Memory B cell (primary cell): ENCODE measurements at places on chromosomes 2 and 18.

- DNase-seq = no peak
Measured at GRCh38 chr18:1796636-1797035, 774.7 kb downstream of the METTL4 start.

DNA sequence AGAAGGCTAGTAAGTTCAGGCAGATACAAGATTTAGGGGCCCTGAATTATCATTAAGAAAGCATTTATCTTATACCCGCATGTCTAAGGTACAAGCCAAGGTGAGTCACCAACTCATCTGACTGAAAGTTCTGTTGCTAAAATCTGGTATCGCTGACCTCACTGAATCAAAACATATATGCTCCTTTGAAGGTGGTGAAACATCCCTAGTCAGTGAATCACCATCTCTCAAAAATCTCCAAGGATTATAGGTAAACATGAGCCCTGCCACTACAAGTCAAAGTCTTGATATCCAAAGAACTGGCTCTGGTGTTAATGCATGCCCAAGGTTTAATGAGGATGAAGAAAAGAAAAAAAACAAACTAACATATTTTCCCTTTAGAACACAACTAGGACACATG, 43.5 kb downstream of the IRS1 start:
- no peak for DNase-seq

GRCh38 chr2:83686863-83687262, 772.2 kb downstream of the SUCLG1 start:
- no peak for DNase-seq

GRCh38 chr2:238601433-238602222, 174.9 kb downstream of the ASB1 start:
- no peak for DNase-seq

GRCh38 chr2:226048611-226049010, 649.1 kb downstream of the NYAP2 start:
- DNase-seq = no peak

DNA sequence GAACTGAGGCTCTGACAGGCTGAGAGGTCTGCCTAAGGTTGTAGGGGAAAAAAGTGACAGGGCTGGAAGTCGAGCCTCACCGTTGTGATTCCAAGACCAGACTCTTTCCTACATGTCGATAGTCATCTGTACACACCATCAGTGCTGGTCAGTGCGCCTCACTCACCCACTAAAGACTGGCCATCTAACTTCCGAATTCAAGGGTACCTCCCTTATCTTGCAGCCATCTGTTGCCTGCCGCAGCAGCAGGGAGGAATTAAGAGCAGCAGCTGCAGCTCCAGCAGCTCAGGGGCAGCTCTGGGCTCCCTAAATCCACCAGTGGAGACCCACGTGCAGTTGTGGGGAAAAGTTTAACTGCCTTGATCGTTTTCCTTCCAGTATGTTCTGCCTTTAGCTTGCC, 32.6 kb upstream of the GPR39 start:
- no peak for DNase-seq

GRCh38 chr2:223613017-223613950, 11.1 kb upstream of the SCG2 start:
- DNase-seq = no peak
